ENCODE measurements at places on chromosomes 12 and 14. TPM values are rescaled to one million over a fixed set of nuclear protein-coding genes. Genes with fewer than 3 reads are reported as not detected.
A peak's percentile ranks its signal among the peaks of the same experiment; 100 is the strongest.

- H3K27ac ChIP-seq = no peak overlapping the region
- no peaks in the 10 kb centered on the region for H3K36me3 ChIP-seq
- H3K4me1 ChIP-seq = peaks cover 15% of the 10 kb centered on the region
Measured at GRCh38 chr12:12791756-12792369, 6.4 kb downstream of the APOLD1 start.

DNA sequence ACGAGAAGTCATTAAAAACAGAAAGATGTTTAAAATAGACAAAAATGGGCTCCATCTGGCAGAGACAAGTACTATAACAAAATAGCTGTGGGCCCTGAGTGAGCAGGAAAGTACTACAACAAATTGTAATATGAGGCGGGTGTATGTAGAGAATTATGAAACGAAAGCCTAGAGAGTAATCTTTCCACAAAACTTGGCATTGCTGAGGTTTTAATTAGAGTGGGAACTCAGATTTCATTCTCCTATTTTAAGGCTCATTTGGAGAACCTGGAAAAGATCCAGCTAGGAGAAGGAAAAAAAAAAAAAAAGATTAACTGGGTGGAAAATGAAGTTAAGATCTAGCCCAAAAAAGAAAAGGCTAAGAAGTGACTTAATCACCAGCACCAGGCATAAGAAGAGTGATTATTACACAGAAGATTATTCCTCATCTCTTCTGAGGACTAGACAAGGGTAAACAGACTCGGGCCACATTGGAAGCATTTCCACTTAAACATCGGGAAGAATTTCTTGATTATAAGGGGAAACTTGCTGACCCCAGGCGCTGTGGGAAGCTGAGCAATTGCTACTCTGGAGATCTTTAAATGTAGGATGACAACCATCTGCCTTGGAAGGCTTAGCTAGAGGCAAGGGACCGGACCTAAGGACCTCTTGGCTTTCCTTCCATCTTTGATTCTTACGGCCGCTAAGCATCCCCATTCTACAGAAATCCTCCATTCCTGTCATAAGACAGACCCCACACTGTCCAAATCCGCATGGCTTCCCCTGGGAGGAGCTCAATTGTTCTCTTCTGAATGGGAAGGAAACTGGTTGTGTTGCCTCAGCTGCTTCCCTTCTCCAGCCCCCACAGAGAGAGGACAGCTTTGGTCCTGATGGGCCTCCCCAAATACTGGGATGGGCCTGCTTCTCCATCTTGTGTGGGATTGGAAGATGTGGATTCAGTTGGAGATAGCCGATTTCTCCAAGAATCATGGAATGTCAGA is 40.6 kb downstream of the IGF1 start:
- no peaks in the 10 kb centered on the region for H3K36me3 ChIP-seq
- H3K27me3 ChIP-seq = no peaks in the 10 kb centered on the region
- no peak overlapping the region for H3K4me3 ChIP-seq
- DNase-seq = no peak

DNA sequence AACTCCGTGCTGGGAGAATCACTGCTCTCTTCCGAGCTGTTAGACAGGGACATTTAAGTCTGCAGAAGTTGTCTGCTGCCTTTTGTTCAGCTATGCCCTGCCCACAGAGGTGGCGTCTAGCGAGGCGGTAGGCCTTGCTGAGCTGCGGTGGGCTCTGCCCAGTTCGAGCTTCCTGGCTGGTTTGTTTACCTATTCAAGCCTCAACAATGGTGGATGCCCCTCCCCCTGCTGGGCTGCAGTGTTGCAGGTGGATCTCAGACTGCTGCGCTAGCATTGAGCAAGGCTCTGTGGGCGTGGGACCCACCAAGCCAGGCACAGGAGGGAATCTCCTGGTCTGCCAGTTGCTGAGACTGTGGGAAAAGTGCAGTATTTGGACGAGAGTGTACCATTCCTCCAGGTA is 43.7 kb downstream of the GPR137C start:
- no peak for DNase-seq
- no peak overlapping the region for H3K27ac ChIP-seq
- H3K36me3 ChIP-seq = no peaks in the 10 kb centered on the region
- no peaks in the 10 kb centered on the region for H3K27me3 ChIP-seq
- no peaks in the 10 kb centered on the region for H3K4me1 ChIP-seq
- no peak overlapping the region for H3K4me3 ChIP-seq

DNA sequence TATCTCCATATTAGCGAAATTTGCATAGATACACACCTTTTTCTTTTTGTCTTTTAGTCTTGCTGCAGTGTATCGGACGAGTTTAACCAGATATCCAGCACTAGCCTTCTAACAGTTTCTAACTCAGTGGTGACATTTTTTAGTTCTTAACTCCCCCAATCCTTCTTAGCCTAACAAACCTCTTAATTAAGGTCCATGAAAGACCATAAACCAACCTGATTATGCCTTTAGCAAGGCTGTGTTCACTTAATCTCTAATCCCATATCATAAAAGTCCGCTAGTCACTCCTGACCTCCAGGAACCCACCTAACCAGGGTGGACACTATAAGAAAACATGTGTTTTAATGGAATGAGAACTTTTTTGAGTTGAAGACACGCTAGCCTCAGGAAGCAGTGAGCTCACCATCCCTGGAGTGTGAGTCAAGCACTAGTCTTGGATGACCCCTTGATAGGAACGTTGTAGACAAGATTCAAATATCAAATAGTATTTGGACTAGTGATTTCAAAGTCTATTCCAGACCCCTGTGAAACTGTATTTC is 9.5 kb downstream of the CDKN1B start:
- no peak for DNase-seq
- H3K27me3 ChIP-seq = no peaks in the 10 kb centered on the region
- peak overlapping the region; percentile 100 for H3K27ac ChIP-seq
- H3K4me3 ChIP-seq = peak overlapping the region; percentile 86

GRCh38 chr12:20120403-20120725 is 248.0 kb upstream of the PDE3A start:
- no peaks in the 10 kb centered on the region for H3K36me3 ChIP-seq
- no peaks in the 10 kb centered on the region for H3K27me3 ChIP-seq
- H3K27ac ChIP-seq = no peak overlapping the region
- DNase-seq = no peak

DNA sequence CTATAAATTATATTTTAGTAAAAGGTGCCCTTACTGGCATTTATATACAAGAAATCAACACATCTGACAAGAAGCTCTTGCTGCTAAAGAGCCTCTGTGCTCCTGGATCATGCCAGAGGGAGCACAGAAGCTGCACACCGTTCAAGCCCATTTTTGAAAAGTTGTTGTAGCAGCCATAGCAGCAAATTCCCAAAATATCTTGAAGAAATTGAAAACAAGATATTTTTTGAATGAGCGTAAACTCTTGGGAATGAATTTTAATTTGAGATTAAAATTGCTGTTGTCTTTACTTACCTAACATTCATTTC is 540 bp upstream of the CLEC2D start:
- no peak for DNase-seq
- no peak overlapping the region for H3K27ac ChIP-seq

DNA sequence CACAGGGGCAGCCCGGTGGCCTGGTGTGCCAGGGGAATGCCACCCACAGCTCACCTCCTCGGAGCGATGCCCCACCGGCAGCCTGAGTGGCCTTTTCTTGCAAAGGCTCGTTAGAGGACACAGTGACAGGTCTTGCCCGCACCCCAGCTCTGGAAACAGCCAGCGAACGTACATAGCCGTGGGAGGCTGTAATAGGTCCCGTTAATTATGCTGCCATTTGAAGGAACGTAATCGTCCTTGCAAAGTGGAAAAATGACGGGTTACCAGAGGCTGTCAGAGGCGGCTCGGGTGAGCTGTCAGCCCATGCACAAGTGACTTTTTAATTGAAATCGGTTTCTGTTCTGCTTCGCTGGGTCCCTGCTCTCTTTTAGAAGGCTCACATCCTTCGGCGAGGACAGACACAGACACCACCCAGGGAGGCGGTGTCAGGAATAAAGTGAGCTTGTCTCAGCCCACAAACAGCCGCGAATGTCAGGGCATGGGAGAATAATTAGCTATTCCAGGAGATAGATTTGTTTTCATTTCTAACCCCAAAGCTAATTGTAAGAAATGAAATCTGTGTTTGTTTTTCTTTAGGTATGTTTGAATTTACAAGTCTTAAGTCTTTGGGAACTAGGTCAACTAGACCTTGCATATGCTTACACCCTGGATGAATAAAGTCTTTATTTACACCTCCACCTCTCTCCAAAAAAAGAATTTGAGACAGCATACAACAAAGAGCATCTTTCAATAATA is 77.2 kb upstream of the RFLNA start:
- H3K27me3 ChIP-seq = no peaks in the 10 kb centered on the region
- DNase-seq = no peak
- no peaks in the 10 kb centered on the region for H3K36me3 ChIP-seq
- H3K27ac ChIP-seq = no peak overlapping the region

DNA sequence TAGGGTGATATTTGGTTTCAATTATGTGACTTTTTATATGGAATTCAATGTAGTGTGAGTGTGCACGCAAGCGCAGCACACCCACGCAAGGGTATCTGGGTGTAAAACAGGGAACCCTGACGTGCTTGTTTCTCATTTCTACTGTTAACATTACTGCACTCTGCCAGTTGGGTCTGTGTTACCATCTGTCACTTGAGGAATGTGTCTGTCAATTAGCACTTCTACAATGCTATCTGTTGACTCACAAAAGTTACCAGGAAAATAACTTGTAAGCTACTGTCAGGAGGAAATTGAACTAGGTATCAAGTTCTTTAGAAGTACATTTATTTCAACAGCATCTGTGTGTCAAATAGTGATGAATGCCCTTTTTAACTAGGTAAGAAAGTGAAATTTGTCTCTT is 695.5 kb upstream of the LRFN5 start:
- no peaks in the 10 kb centered on the region for H3K4me1 ChIP-seq
- no peak overlapping the region for H3K27ac ChIP-seq
- no peak overlapping the region for H3K4me3 ChIP-seq
- no peak for DNase-seq

DNA sequence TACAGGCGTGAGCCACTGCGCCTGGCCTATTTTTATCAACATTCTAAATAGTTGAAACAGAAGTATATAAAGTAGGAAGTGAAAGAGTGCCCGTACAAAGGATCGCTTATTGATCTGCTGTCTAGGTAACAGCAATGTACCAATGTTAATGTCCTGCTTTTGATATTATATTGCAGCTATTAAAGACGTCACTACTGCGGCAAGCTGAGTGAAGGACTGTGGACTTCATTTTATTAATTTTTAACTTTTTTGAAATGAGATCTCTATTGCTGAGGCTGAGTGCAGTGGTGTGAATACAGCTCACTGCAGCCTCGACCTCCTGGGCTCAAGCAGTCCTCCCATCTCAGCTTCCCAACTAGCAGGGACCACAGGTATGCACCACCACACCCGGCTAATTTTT is 10.8 kb downstream of the PTGR2 start:
- no peaks in the 10 kb centered on the region for H3K4me1 ChIP-seq
- H3K27me3 ChIP-seq = no peaks in the 10 kb centered on the region
- no peak for DNase-seq
- no peak overlapping the region for H3K27ac ChIP-seq

DNA sequence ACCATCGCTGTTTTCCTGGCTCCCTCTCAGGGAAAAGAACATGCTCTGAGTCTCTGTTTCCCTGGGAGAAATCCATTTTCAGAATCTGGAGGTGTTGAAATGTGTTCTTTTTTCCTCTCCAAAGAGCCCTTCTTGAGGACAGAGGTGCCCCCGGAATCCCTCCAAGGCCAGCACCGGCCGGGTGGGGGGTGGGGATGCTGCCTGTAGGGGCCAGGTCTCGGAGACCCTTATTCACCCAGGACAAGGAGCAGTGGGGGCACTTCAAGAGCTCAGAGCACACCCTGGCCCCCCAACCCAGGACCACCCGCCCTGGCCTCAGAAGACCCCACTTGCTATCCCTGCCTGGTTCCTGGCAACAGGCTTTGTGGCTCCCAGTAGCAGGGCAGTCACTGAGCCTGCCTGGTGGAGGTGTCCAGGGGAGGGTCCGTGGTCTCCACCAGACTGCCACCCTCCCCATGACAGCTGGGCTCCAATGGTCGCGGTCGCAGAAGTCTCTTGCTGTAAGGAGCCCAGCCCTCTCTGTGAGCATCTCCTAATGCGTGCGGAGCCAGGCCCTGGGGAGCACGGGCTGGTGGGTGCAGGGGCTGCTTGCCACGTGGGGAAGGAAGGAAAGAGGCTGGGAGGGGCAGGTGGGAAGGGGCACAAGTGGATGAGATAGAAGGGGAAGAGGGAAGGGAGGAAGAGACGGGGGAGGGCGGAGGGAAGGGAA is 13.2 kb upstream of the DIO3 start:
- H3K36me3 ChIP-seq = no peaks in the 10 kb centered on the region
- H3K27me3 ChIP-seq = no peaks in the 10 kb centered on the region
- no peak for DNase-seq

DNA sequence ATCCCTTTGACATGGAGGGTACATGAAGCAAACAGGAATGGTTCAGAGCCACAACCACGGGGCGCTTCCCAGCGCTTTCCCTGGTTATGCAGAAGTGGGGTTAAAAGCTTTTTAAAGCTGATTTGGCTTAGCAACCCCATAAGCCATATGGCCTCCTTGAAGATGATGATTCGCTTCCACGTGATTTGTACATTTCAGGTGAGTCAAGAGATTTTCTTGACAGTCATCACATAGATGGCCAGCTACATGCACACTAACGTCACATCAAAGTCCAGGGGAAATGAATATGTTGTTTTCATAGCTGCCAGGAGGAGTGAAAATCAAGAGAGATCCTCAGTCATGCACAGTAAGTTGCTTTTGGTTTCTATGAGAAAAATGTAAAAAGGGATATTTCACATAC is 309.7 kb downstream of the TMEM132D start:
- DNase-seq = no peak
- H3K36me3 ChIP-seq = no peaks in the 10 kb centered on the region
- no peak overlapping the region for H3K27ac ChIP-seq
- no peak overlapping the region for H3K4me3 ChIP-seq

GRCh38 chr12:18932715-18933114 is 194.8 kb downstream of the CAPZA3 start:
- H3K27me3 ChIP-seq = no peaks in the 10 kb centered on the region
- no peak overlapping the region for H3K4me3 ChIP-seq
- DNase-seq = no peak
- H3K27ac ChIP-seq = no peak overlapping the region

DNA sequence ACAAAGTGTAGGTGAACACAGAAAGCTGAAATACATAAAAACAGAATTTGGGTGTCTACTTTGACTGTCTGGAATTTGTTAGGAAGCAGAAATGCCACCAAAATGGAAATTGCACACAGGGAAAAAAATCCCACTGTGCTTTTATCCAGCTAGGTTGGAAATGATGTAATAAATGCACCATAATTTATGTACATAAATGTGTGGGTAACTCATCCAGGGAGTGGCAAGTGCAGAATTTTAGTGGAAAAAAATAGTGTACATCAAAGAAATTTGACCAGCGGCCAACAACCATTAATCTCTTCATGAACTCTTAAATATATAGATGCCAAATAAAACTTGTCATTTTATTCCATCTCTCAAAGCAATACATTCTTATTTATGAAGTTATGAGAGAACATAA is 105.6 kb downstream of the LLPH start:
- no peak overlapping the region for H3K4me3 ChIP-seq
- no peaks in the 10 kb centered on the region for H3K4me1 ChIP-seq
- no peak overlapping the region for H3K27ac ChIP-seq
- DNase-seq = no peak
- H3K27me3 ChIP-seq = no peaks in the 10 kb centered on the region
- H3K36me3 ChIP-seq = no peaks in the 10 kb centered on the region

- DNase-seq = no peak
- H3K27me3 ChIP-seq = no peaks in the 10 kb centered on the region
- no peak overlapping the region for H3K27ac ChIP-seq
- no peak overlapping the region for H3K4me3 ChIP-seq
- H3K36me3 ChIP-seq = no peaks in the 10 kb centered on the region
Measured at GRCh38 chr12:121908702-121909101, 9.7 kb upstream of the CFAP251 start.

The ACOT6 gene
- total RNA-seq = not detected

The RIPK3 gene
- 10.3 TPM for total RNA-seq

The NRXN3 gene
- 0.30 TPM for total RNA-seq

The ACSS3 gene
- 0.72 TPM for total RNA-seq

The MEG3 gene
- 4.0 TPM for total RNA-seq

The TMEM63C gene
- total RNA-seq = 9.7 TPM

The LPAR5 gene
- 46.0 TPM for total RNA-seq

All from esophagus squamous epithelium (tissue), 5 donors.